ENCODE measurements at places on chromosomes 16 and 17. TPM values are rescaled to one million over a fixed set of nuclear protein-coding genes. Genes with fewer than 3 reads are reported as not detected.

GRCh38 chr16:84907575-84907974 lies 87.8 kb downstream of the CRISPLD2 start:
- DNase-seq: peak; percentile 76

SOX8 gene
- under 0.01 TPM for total RNA-seq

SNAI3 gene
- not detected for total RNA-seq

GRCh38 chr17:55377671-55378275 lies 43.9 kb downstream of the MMD start:
- DNase-seq: no peak

GRCh38 chr17:82645516-82645915 lies 2.7 kb downstream of the WDR45B start:
- peak; percentile 50 for DNase-seq

DNA sequence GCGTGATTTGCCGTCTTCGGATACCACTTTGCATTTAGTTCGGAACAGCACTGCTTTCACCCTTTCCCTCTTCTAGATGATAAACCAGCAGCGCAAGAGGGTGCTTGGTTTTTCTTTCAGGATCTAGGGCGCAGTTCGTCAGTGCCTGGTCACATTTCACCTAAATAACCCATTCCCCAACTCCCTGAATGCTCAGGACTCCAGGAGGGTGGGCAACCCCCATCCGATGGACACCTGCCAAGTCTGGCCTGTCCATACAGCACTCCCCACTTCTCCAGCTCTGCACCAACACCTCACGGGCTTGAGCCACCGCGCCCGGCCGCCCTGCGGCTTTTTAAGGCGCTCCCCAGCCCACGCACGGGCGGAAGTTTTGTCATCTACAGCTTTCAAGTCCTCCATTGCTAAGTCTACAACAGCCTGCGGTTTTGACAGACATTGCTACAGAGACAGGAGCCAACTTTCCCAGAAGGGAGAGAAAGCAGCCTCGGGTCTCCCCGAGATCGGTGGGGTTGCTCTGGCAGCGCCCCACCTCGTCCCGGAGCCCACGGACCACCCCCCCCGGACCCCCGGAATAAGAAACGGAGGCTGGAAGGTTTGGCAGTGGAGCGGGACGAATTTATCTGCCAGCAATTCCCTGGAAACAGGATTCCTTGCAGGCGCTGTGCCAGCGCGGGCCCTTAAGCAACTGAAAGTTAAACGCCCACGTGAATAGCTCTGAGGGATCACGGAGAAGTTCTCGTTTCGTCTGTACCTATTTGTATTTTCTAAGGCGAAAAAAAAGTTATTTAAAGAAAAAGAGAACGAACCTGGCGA lies 38.6 kb upstream of the SLFN13 start:
- peak; percentile 56 for DNase-seq

ALOX15 gene
- total RNA-seq: not detected

SPATA22 gene
- 0.28 TPM for total RNA-seq

KRTAP16-1 gene
- total RNA-seq: not detected

DNA sequence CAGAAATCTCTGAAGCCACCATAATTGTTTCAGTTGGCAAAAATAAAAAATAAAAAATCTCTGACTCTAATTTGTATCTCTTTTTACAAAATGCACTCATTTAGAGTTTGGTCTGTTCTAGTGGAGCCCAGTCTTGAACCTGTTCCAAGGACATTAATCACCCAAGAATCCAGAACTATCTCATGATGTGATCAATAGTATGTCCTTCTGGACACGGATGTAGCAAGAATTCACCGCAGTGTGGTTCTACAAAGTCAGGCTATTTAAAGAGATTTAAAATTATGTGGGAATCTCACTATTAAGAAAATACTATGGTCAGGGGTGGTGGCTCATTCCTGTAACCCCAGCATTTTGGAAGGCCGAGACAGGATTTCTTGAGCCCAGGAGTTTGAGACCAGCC lies 21.8 kb upstream of the ANKFN1 start:
- DNase-seq: no peak

GRCh38 chr17:13244513-13244912 lies 226.7 kb upstream of the ELAC2 start:
- DNase-seq: no peak

DNA sequence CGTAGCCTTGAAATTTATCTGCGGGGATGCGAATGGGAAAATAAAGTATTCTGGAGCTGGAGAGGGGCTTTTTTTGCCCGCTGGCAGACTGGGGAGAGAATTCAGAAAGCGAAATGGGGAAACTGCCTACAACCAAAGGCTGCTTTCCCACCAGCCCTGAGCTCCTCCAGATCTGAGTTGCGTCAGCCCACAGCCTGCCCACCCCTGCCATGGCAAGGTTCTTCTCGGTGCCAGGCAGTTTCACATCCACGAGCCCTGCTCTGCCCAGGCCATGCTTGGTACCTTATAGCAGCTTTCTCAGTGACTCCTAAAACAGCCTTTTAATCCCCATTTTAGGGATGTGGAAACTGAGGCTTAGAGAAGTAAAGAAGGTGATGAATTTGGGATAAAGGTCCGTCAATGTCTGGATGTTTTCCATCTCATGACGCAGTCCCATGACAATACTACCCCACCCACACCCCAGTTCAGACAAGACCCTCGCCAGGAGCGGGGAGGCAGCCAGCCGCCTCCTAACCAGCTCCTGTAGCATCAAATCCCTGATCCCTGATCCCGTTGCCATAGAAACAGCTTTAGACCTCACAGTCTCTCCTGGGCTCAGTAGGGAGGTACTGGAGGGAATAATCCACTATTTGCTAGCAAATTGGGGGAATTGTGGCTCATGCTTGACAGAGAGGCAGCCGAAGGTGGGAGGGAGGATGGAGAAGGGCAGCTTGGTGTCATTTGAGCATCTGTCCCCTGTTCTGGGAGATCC lies 113.5 kb downstream of the MGAT5B start:
- DNase-seq: no peak

DNA sequence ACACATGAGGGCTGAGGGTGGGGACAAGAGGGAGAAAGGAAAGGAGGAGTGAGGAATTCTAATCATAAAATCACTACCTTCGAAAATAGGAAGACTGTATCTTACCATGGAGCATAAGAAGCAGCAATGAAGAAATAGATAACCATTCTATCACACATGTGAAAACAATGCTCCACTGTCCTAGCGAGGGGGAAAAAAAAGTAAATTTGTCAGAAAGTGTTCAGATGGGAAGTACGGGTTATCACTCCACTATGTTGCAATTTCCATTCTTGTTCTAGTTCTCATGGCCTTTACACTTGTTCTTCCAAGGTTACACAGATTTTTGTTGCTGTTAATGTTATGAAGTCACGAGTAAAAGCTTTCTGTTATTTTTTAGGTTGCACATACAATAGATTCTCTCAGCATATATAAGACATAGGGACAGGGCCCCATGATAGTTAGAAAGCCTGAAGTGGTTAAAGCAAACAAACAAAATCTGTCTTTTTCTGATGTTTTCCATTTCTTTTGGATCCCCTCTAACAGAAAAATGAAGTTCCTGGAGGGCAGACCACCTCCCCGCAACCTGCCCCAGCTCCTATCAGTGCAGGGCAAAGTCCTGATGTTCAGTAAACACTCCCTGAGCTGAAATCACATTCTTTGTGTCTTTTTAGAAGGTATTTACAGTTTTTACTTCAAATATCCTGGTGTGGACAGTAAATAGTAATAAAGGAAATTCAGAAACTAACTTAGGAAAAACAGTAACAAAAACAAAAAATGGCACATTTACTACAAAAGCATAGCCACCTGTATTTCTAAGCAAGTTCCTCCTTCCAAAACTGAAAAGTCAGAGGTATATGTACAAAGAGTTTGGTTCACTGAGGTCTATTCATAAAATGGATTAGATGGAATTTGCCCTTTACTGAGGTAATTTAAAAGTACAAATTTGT lies 13.7 kb downstream of the MMD start:
- DNase-seq: no peak

TMEM170A gene
- total RNA-seq: 16.7 TPM

HSD17B2 gene
- total RNA-seq: 0.18 TPM

GRCh38 chr17:4947411-4948165 lies 742 bp downstream of the PFN1 start:
- DNase-seq: peak; percentile 53

DNA sequence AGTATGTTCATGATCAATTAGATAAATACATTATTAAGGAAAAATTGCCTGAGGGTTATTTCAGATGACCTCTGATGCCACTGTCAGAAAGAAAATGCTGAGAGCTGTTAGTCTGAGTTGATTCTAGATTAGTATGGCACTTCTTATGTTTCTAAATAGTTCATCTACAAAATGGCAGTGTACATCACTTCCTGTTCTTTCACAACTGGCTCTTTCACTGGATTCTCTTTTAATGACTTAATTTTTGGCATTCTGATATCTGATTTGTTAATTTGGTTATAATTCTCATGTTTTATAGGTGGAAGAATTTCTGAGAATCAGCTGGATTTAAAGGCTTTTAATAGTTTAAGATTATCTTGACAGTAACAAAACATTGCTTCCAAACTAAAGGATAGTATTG lies 3.3 kb downstream of the TAOK1 start:
- DNase-seq: peak; percentile 46

CD300A gene
- not detected for total RNA-seq

DNA sequence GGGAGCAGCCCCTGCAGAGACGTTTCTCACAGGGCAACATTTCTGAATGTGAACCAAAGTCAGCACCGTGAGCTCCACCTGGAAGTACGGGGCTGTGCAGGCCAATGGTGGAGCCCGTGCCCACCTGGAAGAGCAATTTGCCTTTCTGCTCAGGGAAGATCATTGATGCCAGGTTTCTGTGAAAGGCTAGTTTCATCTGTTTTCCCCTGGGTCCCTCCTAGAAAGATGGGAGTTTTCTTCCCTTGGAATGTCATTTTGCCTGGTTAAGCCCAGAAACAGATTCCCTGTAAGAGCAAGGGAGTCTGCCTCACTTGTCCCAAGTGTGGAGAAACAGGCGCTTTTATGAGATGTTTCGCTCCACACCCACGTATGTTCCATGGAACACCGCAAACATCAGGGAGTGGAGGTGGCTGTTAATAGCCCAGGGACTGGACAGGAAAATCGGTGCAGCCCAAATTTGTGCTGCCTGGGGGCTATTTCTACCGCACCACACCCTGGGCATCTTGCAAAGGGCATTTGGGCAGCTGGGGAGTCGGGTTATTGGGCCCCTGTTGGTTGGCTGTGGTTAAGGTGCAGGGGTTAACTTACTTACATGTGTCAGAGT lies 2.6 kb downstream of the SLC6A4 start:
- DNase-seq: no peak

DNA sequence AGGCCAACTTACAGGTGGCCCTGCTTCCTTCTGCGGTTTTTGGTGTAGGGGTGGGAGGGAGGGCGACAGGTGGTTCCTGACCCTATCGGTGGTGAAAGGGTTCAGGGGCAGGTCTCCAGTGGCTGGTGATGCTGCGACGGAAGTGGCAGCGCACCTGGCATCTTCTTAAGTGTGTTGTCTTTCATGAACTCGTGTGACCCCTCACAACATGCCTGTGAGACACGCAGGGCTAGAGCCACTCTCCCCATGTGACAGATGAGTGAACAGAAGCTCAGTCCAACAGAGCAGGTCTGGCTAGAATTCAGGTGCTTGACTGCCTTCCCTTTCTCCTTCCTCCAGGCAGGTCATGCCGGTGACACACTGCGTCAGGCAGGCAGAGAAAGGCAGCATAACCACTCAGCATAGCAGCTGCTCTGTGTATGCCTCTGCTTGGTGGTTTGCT lies 8.0 kb downstream of the TNFAIP1 start:
- no peak for DNase-seq

DNA sequence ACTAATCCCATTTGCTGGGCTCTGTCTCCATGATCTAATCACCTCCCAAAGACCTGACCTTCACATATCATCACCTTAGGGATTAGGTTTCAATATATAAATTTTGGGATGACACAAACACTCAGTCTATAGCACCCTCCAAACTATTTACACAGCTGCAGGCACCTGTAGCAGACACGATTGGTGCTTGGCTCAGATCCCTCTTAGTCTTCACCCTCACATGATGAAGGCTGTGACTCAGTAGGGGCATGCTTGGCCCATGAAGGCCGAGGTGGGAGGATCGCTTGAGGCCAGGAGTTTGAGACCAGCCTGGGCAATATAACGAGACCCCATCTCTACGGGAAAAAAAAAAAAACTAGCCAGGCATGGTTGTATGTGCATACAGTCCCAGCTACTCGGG lies 73.5 kb downstream of the HS3ST2 start:
- DNase-seq: no peak

DNA sequence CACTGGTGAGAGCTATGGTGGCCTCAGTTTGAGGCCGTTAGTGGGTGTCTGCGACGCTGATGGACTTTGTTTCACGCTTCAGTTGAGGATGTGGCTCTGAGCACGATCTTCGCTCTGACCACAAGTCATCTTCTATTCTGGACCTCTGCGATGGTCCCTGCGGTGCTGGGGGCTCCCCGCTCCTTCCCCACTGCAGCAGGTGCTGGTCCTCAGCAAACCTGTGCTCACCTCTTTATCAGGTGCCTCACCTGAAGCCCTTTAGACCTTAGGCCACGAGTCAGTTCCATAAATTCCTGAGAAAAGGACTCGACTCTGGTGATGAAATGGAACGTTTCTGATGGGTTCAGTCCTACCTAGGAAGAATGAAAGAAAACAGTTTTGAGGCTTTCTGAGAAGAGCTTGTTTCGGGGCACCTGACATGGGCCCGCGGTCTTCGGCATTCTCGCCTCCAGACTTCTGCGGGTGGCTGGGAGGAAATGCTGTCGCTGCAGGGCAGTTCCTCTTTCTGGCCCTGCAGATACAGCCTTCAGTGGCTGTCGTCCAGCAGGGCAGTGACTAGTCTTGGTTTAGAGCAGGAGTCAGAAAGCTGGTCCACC lies 4.7 kb downstream of the KCTD5 start:
- DNase-seq: no peak

DNA sequence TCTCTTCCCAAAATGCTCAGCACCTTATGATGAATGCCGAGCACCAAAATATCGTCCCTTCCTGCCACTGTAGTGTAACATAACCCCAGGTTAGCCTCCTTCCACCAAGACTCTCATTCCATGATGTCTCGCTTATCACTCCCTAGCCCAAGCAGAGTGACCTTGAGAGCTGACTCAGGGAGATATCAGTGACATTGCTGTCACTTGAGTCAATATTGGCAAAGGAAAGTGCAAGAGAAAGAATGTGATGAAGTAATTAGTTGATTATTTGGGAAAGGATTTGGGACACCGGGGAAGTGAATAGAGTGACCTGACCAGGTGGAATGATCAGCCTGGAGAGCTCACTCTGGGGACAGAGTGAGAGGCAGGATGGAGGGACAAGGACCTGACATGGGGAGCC lies 2.6 kb upstream of the ANKFN1 start:
- no peak for DNase-seq

DERL2 gene
- 27.4 TPM for total RNA-seq
